ENCODE measurements at places on chromosomes 5 and 9. TPM values are rescaled to one million over a fixed set of nuclear protein-coding genes. Genes with fewer than 3 reads are reported as not detected.
A peak's percentile ranks its signal among the peaks of the same experiment; 100 is the strongest.

DNA sequence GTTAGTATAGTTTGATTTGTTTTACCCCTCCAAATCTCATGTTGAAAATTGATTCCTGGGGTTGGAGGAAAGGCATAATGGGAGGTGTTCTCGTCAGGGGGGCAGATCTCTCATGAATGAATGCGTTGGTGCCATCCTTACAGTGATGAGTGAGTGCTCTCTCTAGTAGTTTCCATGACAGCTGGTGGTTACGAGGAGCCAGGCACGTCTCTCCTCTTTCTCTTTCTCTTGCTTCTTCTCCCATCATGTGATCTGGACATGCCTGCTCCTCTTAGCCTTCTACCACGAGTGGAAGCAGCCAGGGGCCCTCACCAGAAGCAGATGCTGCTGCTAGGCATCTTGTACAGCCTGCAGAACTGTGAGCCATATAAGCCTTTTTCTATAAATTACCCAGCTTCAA is 454.1 kb downstream of the EFNA5 start:
- DNase-seq: no peak

- DNase-seq: no peak
Observed at GRCh38 chr5:77031891-77032290, 1.7 kb downstream of the AGGF1 start.

DNA sequence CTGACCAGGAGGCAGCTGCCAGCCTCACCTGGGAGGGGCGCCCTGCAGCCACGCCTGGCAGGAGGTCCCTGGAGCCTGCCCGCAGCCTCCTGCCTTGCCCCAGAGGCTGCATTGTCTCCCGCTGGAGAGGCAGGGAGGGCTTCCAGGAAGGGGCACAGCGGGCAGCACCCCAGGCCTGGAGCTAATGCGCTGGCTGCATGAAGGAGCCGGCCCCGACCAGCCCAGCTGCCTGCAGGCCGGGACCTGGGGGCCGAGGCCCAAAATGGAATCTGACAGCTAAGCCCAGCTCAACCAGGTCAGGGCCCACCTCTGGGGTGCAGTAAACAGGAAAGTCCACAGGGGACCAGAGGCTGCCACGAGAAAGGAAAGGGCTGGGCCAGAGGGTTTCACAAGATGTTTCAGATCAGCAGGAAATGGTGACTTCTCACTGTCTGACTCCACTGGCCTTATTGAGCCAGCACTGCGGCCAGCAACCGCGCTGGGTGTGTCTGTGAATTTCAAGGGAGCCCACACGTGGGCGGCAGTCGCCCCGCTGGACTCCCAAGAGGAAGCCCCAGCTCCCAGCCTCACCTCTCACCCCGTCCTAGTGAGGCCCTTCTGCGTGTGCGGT is 18.6 kb upstream of the NOTCH1 start:
- no peak for DNase-seq

GRCh38 chr9:68844157-68844556 is 139.1 kb downstream of the PIP5K1B start:
- DNase-seq: no peak

- DNase-seq: no peak
Observed at GRCh38 chr5:56492812-56493211, 259.7 kb upstream of the ANKRD55 start.

- no peak for DNase-seq
Observed at GRCh38 chr5:6417657-6418056, 31.0 kb upstream of the UBE2QL1 start.

- no peak for DNase-seq
Observed at GRCh38 chr5:124279146-124279876, 467.1 kb downstream of the ZNF608 start.

GRCh38 chr5:54671111-54671531 is 153.6 kb downstream of the SNX18 start:
- DNase-seq: no peak

DNA sequence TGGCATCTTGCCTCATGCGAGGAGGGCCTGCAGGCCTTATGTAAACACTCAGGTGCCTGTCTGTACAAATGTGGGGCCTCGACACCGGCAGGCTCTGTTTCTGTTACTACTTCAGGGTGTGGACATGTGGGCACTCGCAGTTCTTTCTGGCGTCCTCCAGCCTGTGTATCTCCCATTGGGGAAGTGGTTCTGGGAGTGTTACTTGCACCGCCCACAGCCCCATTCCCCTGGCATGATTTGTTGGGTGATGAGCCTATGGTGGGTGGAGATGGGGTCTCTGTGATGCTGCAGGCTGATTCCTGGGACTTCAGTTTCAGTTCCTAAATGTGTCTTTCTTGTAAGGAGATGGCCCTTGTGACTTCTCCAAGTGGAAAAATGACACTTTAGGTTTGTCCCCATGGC is 82.1 kb upstream of the PITX1 start:
- DNase-seq: no peak

- DNase-seq: no peak
Observed at GRCh38 chr5:94361832-94362796, 256.3 kb downstream of the KIAA0825 start.

GRCh38 chr5:123264394-123264793 is 158.8 kb downstream of the CEP120 start:
- DNase-seq: no peak

DNA sequence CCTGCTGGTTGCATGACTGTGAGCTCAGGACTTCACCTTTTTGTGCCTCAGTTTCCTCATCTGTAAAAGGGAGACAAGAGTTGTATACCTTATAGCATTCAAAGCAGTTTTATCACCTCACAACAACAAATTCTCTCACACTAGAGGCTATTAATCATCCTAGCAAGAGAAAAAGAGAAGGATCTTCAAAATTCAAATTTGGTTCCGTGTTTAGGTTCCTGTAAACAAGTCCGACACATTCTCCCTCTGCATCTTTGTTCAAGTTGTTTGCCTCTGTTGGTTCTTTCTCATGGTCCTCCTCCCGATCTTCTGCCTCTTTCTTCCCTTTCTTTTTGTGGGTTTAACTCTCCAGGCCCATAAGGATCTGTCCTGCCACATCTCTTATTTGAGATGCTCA is 218.0 kb downstream of the PIK3R1 start:
- DNase-seq: no peak

DNA sequence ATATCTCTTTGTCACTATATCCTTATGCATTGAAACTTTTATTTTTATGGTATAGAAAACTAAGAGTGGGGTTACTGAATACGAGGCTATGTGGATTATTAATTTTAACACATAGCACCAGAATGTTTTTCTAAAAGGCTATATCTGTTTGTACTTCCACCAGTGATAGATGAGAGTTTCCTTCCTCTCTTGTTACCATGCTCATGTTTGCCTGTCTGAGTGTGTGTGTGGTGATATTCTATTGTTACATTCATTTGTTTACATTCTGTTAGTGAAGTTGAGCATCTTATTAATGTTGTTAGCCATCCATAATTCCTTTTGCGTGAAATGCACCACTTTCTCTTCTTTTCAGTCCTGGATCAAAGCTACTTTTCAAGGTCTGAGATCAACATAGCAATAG is 54.1 kb upstream of the ALDH1A1 start:
- DNase-seq: no peak

DNA sequence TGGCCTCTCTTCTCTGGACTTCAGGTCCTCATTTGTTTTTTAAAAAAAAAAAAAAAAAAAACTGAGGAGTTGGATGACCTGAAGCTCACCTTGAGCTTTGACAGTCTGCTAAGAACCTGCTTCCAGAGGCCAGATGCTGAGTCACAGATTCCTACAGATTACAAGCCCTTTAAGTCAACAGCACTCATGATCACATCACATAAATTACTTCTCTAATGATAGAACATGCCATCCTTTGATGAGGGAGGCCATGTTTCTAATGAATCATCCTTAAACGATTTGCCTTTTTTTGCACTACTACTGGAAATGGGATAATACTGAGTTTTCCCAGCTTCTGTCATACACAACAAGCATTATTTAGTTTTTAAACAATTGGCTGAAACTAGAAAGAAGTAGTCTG is 34.2 kb upstream of the MYOT start:
- no peak for DNase-seq

DNA sequence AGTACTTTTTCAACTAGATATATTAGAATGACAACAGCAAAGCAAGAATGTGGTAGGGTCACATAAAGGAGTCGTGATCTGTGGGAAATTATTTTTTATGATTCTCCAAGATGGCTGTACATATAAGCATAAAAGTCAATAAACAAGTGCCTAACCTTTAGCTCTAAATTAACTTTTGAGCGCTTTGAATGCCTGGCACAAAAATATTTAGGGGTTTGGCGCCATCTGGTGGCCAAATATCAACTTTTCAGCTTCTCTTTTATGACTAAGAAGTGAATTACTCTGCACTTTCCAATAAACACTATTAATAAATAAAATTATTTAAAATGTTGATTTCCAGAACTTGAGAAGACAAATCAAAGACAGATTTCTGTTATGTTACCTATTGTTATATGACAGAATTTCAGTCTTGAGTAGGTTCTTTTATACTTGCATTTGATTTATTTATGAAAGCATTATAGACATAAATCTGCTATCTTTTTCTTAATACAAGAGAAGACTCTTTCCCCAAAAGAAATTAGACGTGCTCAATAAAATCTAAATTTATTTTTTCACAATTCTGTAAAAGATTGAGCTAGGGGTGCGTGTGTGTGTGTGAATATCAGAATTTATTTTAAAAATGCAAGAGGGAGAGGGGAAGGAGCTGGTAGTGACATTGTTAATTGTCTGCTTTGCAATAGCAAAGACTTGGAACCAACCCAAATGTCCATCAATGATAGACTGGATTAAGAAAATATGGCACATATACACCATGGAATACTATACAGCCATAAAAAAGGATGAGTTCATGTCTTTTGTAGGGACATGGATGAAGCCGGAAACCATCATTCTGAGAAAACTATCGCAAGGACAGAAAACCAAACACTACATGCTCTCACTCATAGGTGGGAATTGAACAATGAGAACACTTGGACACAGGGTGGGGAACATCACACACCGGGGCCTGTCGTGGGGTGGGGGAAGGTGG is 36.7 kb upstream of the ARRDC3 start:
- DNase-seq: peak; percentile 80

GRCh38 chr9:137723783-137724445 is 105.1 kb downstream of the EHMT1 start:
- no peak for DNase-seq

- DNase-seq: no peak
Observed at GRCh38 chr9:120941046-120941770, 14.6 kb upstream of the TRAF1 start.

DNA sequence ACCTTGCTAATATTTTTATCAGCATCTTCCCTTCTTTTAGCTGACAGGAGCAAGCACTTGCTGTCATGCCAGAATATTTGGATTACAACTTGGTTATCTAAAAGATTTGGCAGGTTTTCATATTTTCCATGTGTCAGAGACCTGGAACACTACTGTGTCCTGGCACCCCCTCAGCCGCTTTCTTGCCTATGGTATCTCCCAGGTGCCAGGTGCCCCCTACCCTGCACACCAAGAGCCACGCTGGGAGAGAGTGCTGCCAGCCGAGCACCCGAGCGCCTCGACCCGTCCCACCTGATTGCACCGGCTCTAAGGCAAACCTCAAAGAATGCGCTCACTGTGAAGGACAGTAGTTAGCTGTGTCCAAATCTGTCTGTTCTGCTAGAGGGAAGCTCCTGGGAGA is 84.8 kb downstream of the GTF3C4 start:
- DNase-seq: no peak

- no peak for DNase-seq
Observed at GRCh38 chr9:127588740-127589506, 23.2 kb upstream of the STXBP1 start.

DNA sequence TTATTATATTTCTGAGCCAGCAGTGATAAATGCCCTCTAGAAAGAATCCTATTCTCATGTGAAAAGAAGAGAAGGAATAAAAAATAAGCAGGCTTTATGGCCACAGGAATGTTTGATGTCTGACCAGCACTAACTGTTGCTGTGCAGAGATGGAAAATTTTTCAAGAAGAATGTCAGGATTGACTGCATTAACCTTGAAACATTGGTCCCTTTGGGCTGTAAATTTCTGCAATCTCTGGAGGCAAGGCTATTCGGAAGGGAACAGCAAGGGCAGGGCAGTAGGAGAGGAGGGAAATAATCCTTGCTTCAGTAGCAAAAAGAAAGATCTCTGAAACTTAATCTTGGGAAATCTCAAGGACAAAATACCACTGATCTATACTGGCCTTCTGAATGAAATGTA is 415.2 kb downstream of the DNAH5 start:
- DNase-seq: no peak

DNA sequence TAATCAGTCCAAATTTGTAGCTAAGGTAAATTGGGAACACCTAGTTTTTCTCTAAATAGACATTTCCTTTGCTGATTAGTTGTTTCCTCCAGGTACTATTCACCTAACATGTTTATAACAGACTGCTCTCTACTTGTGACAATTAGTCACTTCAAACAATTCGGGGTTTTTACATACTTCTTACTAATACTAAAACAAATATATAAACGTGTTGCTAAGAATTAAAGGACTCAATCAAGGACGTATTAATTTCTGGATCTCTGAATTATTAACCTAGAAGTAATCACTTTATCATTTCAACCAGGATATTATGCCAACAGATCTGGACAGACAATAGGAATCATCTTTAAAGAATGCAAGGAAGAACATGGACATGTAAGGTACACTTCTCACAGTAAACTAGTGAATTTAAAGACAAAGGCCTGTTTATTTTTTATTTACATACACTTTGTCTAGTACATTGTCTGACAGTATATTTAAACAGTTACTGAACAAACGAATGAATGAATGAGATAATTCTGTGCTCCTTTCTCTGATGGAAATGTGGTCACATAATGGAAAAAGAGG is 22.3 kb downstream of the PJA2 start:
- DNase-seq: no peak

GRCh38 chr9:108978205-108978604 is 35.1 kb downstream of the CTNNAL1 start:
- no peak for DNase-seq

- no peak for DNase-seq
Observed at GRCh38 chr5:82821846-82822633, 255.2 kb downstream of the TMEM167A start.

GRCh38 chr5:5217371-5217770 is 77.2 kb downstream of the ADAMTS16 start:
- no peak for DNase-seq

DNA sequence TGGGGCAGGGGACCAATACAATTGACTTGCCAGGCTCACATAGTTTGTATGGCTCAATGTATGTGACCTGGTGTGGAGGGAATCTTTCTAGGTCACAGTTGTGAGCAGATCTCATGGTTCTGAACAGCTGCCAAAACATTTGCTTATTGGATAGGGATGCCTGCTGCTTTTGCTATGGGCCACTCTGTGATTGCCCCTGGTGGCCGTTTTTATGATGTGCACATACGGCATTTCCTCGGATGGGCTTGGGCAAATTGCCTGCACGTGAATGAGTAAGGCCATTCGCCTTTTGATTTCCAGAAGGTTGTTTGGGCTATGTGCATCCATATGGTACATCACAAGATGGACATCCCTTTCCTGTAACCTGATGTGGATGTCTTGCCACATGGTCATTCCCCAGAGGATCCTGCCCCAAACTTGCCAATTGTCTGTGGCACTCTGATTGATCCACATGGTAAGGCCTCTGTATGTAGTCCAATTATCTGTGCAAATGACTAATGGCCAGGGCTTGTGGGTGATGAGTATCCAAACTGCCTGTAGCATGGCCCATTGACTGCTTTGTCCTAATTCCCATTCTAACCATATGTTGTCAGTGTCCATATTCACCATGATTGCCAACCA is 10.7 kb upstream of the SLC22A4 start:
- DNase-seq: peak; percentile 34

- DNase-seq: no peak
Observed at GRCh38 chr5:141966275-141966962, 2.5 kb upstream of the RNF14 start.

CPEB4 gene
- 15.8 TPM for total RNA-seq

FCN2 gene
- not detected for total RNA-seq

SGCD gene
- total RNA-seq: not detected

NRARP gene
- total RNA-seq: 1.6 TPM

IFNB1 gene
- total RNA-seq: 1.1 TPM

GALT gene
- 61.0 TPM for total RNA-seq

ACTBL2 gene
- not detected for total RNA-seq

FOXD1 gene
- 0.59 TPM for total RNA-seq

Data from activated CD8-positive, alpha-beta memory T cell treated with anti-CD3 and anti-CD28 coated beads, Interleukin-2, amount 10 ng/mL, durations not matched to agents 7 days and 5 days (primary cell).